Cerebellar nuclear complex (tissue), 1 donor: ENCODE measurements at places on chromosomes 11 and 22.

DNA sequence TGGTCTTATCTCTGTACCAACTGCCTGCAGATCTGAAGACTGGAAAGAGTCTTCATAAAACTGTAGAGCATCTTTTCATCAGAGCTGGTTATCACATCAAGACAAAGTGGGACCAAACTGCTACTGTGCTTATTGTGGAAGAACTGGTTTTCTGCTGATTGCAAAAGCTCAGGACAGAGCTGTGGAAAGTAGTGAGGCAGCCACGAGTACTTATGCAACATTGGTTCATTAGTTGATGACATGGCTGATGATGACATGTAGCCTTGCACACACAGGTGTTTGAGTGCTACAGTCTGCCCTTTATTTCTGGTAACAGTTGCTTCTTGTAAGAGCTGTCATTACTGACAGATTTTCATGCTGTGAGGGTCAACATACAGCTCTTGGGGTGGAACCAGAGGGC is 185.4 kb upstream of the GUCY1A2 start:
- DNase-seq, result no peak

GRCh38 chr11:60950024-60950423 is 2.0 kb downstream of the SLC15A3 start:
- no peak for DNase-seq

GRCh38 chr11:79498667-79499066 is 57.8 kb upstream of the TENM4 start:
- no peak for DNase-seq

GRCh38 chr11:95325777-95326258 is 94.8 kb upstream of the SESN3 start:
- DNase-seq, result no peak

DNA sequence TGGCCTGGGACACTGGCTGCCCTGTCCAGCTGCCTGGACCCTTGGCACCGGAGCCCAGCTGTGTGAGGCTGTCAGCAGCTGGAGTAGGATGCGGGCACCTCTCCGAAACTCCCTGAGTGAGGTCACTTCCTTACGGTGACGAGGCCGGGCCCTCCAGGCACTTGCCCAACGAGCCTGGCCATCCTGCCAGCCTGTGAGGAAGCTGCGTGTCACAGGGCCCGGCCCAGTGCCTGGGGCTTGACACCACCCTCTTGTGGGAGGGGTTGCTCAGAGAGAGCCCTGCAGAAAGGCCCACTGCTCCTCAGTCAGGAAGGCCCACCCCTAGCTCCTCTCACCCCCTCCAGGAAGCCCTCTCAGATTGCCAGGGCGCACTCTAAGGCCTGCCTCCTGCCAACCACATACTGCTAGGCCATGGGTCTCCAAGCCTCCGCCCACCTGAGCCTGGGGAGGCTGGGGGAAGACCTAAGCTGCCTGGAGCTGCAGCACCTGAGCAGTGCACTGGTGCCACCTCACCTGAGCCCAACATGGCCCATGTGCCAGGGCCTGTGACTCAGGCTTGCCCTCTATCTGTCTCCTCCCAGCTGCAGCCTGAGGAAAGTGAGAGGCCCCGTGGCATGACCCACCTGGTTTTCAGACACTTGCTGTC is 4.3 kb upstream of the PHLDA2 start:
- DNase-seq, result no peak
